Right ventricle myocardium inferior (tissue), 1 donor: ENCODE measurements at places on chromosomes 5 and 9. TPM values are rescaled to one million over a fixed set of nuclear protein-coding genes. Genes with fewer than 3 reads are reported as not detected.

The NTRK2 gene
- 8.2 TPM for total RNA-seq

The KIF4B gene
- total RNA-seq = not detected

The FOXD4L3 gene
- total RNA-seq = not detected

DNA sequence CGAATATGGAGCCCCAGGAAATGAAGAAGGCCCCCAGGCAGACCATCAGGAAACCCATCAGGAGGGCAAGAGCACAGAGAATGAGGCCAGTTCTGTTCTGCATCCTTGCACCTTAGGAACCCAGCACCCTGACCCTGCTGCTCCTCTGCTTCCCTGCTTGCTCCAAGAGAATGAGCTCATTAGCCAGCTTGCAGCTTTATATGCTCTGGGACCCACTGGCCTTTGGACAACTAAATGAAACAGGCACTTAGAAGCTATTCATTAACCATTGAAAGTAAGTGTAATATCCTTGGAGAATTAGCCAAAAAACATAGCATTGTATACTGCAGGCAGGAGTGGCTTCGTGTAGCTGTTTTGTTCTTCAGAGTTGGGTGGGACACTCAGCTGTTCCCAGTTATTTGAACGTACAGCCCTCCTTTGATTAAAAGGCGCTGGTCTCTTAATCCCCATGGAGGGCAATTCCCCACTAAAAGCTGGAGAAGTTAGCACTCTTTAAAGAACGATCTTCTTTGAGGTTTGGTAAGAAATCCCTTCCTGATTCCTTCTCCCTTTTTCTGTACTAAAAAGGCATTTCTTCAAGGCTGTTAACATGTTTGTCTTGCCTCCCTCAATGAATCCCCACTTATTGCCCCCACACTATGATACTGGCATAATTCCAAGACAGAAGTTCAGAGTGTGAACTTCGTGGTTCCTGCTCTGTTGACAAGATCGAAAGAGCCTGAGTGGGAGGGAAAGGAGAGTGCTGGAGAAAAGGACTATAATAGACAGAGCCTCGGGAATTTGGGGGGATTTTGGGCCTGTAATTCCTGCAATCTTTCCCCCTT, at the start of gene TMEM252:
Gene TMEM252 (minus strand): TSS at position 172 of the 824 bp plus-strand sequence. CDS start 69 bp downstream, at position 103.
- DNase-seq = no peak

GRCh38 chr5:58681943-58682342, 99.1 kb downstream of the RAB3C start:
- no peak for DNase-seq

DNA sequence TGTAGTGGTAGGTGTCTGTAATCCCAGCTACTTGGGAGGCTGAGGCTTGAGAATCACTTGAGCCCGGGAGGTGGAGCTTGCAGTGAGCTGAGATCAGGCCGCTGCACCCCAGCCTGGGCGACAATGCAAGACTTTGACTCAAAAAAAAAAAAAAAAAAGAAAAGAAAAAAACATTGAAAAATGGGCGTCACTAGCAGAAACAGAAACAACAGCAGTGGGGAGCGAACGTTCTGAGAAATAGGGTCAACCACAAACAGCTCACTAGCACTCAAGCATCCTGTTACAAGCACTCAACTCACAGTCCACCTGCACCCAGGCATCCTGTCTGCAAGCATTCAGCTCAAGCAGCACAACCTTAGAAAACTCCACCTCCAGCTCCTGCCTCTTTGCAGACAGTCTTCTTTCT, 17.2 kb downstream of the TRIM14 start:
- DNase-seq = no peak

DNA sequence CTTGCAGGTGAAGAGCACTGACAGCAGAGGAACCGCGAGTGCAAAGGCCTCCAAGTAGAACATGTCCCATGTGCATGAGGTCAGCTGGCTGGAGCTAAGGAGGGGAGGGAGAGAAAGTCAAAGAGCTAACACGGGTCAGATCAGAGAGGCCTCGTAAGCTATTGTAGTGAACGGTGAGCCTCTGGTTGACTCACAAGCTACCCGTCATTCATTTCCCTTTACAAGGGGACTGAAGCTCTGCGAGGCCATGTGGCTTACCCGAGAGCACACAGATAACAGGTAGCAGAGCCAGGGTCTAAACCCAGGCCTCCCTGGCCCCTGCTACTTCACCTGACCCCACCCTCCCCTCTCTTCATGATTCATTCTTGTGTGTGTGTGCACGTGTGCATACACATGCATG, 152.7 kb upstream of the ADRA1B start:
- DNase-seq = no peak

DNA sequence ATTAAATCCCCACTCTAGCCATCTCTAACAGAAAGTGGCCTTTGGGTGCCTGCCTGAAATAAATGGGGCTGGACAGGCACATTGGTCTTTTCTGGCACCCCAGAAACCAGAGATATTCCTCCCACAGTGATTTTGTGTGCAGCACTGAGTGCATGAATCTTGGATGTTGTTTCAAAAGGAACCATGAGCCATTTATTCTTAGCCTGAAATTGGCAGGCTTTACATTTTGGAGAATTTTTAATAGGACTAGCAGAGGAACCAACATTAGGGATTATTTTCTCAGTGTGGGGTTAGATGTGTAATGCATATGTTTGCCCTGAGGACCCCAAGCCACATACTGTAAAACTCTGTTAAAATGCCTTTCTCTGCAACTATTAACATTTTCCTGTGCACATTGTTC, 451.3 kb downstream of the NFIB start:
- DNase-seq = no peak

The PDE6A gene
- total RNA-seq = 0.05 TPM

The SPINK6 gene
- not detected for total RNA-seq

The GFI1B gene
- total RNA-seq = 0.43 TPM

The SEC16A gene
- total RNA-seq = 22.3 TPM

- no peak for DNase-seq
These were observed 68.6 kb upstream of the DPYSL3 start for GRCh38 chr5:147578228-147579024.

The CCL27 gene
- total RNA-seq = not detected

The MGAT1 gene
- 76.0 TPM for total RNA-seq

GRCh38 chr9:83698976-83699585, 8.7 kb downstream of the UBQLN1 start:
- no peak for DNase-seq

The POLE3 gene
- total RNA-seq = 22.6 TPM

DNA sequence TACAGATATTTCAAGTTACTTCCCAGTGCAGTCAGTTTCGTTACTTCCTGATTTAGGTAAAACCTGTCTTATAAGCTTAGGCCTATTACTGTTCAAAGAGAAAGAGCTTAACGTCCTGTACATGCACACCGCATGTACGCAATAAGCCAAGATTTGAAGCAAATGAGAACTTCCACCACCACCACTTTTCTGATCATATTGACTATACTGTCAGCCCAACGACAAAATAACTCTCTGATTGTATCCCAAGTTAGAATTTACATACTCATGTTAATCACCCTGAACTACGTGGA, 5.1 kb downstream of the NFIB start:
- DNase-seq = no peak

GRCh38 chr5:81232464-81233079, 550 bp upstream of the CKMT2 start:
- DNase-seq = peak; percentile 88

DNA sequence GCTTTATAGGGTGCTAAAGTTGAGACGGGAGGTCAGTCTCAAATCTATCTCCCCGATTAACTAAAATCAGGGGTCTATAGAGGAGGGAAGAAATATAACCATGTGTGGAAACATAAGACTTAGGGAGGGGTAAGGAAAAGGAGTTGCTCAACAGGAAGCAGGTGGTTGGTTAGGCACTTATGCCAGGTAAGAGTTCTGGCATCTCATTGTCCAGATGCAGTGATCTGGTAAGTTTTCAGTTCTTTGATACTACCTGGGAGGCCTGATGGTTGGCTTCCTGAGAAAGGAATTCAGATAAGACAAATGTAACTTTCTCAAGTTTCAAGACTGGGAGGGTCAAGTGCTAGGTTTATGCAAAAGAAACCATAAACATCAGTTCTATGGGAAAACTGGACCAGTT, 47.7 kb downstream of the CERT1 start:
- no peak for DNase-seq

The SOX30 gene
- total RNA-seq = 0.19 TPM

DNA sequence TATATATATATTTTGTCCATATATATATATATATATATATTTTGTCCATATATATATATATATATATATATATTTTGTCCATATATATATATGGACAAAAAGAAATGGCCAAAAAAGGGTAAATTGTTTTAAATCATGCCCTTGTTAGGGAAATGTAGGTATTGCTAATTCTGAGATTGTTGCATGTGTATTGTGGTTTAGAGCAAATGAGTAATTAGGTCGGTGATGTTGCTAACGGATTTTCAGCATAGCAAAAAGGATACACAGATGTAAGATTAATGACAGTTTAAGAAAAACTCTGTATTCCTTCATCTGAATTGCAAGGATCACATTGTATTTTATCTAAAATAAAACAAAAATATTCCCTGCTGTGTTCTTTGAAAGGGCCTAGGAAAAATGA, 40.2 kb downstream of the OSTF1 start:
- DNase-seq = no peak

- DNase-seq = no peak
These were observed 3.2 kb upstream of the NFX1 start for GRCh38 chr9:33287087-33287490.

DNA sequence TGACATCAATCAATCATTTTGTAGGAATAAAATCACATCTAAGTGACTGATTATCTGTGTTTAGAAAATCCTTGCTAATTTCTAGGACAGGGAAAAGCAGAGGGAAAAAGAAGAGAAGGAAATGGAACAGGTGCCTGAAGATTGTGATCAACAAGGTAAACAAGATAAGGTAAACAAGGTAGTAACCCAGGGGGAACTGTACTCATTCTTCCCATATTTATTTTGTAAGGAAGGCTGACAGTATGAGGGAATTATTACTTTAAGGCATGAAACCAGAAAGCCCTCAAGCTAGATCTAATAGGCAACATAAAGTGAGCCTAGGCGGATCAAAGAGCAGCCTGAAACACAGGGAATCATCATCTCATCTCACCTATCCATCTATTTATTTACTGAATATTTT, 231.1 kb downstream of the MLLT3 start:
- DNase-seq = no peak

GRCh38 chr5:179975713-179976134, 68.0 kb upstream of the TBC1D9B start:
- DNase-seq = no peak

The SH2D3C gene
- total RNA-seq = 21.3 TPM

GRCh38 chr5:112202694-112203093, 216.4 kb downstream of the EPB41L4A start:
- DNase-seq = no peak

- DNase-seq = no peak
These were observed 102.4 kb upstream of the PARP8 start for GRCh38 chr5:50564079-50564478.

- DNase-seq = no peak
These were observed 1.7 kb upstream of the STOML2 start for GRCh38 chr9:35104586-35104985.

The FOXB2 gene
- total RNA-seq = not detected

The LRRC19 gene
- total RNA-seq = not detected

DNA sequence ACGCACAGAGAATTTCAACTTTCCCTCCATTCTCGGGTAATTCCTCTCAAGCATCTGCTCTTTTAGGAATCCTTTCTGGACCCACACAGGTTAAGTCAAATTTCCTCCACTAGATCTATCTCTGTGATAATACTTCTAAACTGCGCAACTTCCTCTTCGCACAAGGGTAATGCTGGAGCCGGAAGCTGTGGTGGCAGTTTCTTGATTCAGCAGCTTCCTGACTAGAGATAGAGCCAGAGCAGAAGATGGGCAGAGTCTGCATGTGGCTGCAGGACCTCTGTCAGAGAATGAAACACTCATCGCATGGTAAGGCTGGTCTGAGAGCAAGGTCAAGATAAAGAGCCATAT, 11.1 kb upstream of the CDC42SE2 start:
- DNase-seq = peak; percentile 84

DNA sequence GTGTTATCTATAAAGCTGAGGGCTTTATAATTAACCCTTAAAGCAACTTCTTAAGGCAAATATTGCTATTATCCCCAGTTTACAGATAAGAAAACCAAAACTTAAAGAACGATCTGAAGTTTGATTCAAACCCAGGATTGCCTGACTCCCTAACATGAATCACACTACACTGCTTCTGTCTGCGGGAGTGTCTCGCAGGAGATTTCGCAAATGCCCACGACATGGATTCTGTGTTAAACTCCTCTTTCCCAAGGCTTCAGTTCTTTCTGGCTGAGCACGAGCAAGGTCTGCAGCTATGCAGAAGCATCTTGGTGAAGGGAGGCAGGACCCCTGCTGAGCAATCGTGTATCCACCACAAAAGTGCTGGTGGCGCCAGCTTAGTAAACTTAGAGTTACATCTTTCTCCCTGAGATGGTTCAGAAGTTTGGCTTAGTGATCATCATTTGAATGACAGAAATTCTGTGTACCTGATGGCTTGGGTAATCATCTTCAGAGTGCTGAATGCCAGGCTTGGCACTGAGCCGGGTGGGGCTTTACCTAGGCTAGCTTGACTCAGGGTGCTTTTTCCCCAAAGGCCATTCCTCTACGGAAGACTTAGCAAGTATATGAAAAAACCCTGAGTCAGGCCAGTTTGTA, 81.4 kb upstream of the PIK3R1 start:
- DNase-seq = no peak

GRCh38 chr9:18761742-18762300, 271.2 kb downstream of the SAXO1 start:
- DNase-seq = no peak

The ZFP62 gene
- 14.7 TPM for total RNA-seq

The DNLZ gene
- 40.6 TPM for total RNA-seq

The C5orf46 gene
- total RNA-seq = 2.4 TPM

The TXNDC8 gene
- not detected for total RNA-seq

DNA sequence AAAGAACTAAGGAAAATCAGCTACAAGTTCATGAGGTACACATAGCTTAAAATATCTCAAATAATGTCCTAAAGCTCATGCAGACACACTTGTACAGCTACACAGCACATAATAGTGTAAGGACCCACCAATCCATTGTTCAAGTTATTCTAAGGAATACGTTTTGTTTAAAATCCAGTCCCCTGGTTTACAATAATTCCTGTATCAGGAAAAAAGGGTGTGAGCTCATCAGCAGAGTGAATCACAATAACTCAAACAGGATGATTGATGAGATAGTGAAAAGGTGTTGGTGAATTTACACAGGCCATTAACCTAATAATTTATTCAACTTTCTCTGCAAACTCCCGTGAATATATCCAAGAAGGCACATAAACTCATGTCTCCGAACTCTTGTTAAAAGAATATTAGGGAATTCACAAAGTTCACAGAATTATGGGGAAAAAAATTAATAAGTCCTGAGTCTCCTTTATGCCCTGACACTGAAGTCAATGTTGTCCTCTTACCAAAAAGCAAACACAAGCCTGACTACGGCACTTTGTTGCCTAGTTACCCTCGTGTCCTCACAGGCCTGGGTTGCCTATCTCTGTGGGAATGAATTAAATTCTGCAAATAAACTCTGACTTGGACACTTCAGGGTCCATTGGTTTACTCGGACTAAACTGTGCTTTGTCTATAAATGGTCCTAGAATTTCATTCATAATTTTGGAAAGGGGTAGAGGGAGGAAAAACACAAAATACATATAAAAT, 142.8 kb upstream of the PDE4D start:
- DNase-seq = no peak

- no peak for DNase-seq
These were observed 475.7 kb upstream of the TNC start for GRCh38 chr9:115593587-115594091.

The F2RL2 gene
- total RNA-seq = 0.14 TPM

The GARIN3 gene
- not detected for total RNA-seq

The PAEP gene
- total RNA-seq = not detected

The TEX48 gene
- not detected for total RNA-seq

GRCh38 chr5:175471628-175472027, 6.7 kb upstream of the SFXN1 start:
- DNase-seq = no peak
